Psoas muscle (tissue), 8 donors: ENCODE measurements at places on chromosomes 11 and 22. TPM values are rescaled to one million over a fixed set of nuclear protein-coding genes. Genes with fewer than 3 reads are reported as not detected.

DNA sequence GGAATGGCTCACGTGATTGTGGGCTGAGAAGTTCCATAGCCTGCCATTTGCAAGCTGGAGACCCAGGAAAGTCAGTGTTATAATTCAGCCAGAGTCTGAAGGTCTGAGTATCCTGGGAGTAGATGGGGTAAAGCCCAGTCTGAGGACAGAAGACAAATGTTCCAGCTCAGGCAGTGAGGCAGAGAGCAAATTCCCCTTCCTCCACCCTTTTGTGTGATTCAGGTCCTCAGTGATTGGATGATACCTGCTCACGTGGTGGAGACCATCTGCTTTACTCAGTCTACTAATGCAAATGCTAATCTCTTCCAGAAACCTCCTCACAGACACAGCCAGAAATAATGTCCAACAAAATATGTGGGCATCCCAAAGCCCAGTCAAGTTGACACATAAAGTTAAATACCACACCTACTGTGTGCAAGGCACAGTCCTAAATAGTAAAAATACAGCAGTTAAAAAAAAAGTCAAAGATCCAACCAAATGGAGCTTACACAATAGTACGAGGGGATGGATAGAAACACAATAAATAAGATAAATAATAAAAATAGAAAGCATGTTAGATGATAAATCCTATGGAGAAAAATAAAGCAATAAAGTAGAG, 13.2 kb upstream of the APOL6 start:
- H3K27ac ChIP-seq: no peak overlapping the region
- peaks cover 17% of the 10 kb centered on the region for H3K4me1 ChIP-seq
- DNase-seq: no peak
- H3K36me3 ChIP-seq: no peaks in the 10 kb centered on the region
- H3K4me3 ChIP-seq: no peak overlapping the region

- no peaks in the 10 kb centered on the region for H3K4me1 ChIP-seq
- DNase-seq: no peak
- no peak overlapping the region for H3K4me3 ChIP-seq
These were observed 14.4 kb upstream of the OR52K1 start for GRCh38 chr11:4467811-4468606.

- no peaks in the 10 kb centered on the region for H3K27me3 ChIP-seq
- no peaks in the 10 kb centered on the region for H3K4me1 ChIP-seq
- H3K36me3 ChIP-seq: no peaks in the 10 kb centered on the region
- H3K27ac ChIP-seq: no peak overlapping the region
- DNase-seq: no peak
- no peak overlapping the region for H3K4me3 ChIP-seq
These were observed 608.9 kb downstream of the NTM start for GRCh38 chr11:131979364-131979763.

- DNase-seq: no peak
- H3K27ac ChIP-seq: no peak overlapping the region
- H3K4me3 ChIP-seq: no peak overlapping the region
- H3K4me1 ChIP-seq: no peaks in the 10 kb centered on the region
- no peaks in the 10 kb centered on the region for H3K27me3 ChIP-seq
These were observed 615.5 kb downstream of the NTM start for GRCh38 chr11:131985846-131986301.

Gene CD3D
- total RNA-seq: 0.50 TPM
